ENCODE measurements at places on chromosomes 3 and 15.

- no peak for DNase-seq
These were observed 352.6 kb upstream of the CCDC54 start for GRCh38 chr3:107024551-107025026.

- no peak for DNase-seq
These were observed 35.0 kb upstream of the MGLL start for GRCh38 chr3:127857333-127857732.

GRCh38 chr3:149145356-149145755 lies 15.9 kb downstream of the HPS3 start:
- DNase-seq = no peak

GRCh38 chr3:20637729-20638128 lies 451.7 kb upstream of the SGO1 start:
- DNase-seq = no peak

- no peak for DNase-seq
These were observed 107.7 kb upstream of the TSC22D2 start for GRCh38 chr3:150300388-150300787.

GRCh38 chr3:134606033-134607025 lies 44.5 kb downstream of the KY start:
- no peak for DNase-seq

DNA sequence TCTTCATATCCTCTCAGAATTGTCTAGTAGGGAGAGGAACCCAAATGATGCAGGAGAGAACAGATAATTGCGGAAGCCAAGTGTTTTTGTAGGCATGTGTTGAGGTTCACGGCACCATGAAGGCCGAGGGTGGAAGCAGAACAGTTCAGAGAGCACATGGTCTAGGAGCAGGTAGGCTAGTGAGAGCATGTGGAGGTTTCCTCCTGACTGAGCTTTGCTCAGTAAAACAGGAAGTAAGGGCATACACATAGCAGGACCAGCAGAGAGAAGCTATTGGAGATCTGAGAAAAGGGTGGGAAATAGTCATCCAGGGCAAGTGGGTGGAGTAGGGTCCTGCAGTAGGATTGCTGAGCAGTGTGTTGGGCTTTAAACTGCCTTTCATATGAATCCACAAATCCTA lies 491.1 kb downstream of the FHIT start:
- DNase-seq = no peak

DNA sequence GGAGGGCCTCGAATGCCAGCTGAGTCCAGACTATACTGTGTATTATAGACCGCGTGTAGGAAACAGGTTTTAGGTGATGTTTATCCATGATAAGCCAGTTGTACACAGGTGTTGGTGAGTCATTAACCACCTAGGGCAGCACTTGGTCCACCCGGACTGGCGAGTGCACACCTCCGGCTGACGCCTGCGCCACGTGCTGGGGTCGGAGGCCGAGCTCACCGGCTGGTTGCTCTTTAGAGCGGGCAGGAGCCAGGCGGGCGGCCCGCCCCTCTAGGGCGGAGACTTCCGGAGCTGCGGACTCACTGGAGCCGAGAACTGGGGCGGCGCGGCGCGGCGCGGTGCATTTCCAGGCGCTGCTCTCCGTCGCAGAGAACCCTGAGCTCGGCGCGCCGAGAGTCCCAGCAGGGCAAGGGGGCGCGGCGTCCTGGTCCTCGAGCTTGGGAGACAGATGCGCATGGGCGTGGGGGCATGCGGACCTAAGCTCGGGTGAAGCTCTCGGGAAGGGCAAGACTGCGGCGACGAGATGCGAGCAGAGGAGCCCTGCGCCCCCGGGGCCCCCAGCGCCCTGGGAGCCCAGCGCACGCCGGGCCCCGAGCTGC lies at the start of gene ESYT3:
Gene ESYT3, plus strand, starts transcription at position 341 of the 599 bp plus-strand sequence. Its CDS starts 183 bp downstream, at position 524.
- no peak for DNase-seq

DNA sequence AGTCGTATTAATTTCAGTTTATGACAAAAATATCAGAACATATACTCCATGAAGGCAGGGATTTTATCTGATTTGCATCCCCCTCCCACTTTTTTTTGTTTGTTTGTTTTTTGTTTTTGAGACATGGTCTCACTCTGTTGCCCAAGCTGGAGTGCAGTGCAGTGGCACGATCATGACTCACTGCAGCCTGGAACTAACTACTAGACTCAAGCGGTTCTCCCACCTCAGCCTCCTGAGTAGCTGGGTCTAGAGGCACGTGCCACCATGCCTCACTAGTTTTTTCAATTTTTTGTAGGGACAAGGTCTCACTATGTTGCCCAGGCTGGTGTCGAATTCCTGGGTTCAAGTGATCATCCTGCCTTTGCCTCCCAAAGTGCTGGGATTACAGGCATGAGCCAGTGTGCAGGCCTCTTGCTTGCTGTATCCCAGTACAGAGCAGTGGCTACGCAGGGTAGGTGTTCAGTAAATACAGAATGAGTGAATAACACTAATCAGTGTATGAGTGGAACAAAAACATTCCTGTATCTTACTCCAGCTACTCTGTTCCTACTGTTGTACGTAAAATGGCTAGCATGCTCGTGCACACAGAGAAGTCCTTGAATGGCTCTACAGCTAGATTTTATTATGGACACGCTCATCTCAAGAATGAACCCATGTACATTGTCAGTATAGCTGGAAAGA lies 272.4 kb downstream of the FOXP1 start:
- no peak for DNase-seq

DNA sequence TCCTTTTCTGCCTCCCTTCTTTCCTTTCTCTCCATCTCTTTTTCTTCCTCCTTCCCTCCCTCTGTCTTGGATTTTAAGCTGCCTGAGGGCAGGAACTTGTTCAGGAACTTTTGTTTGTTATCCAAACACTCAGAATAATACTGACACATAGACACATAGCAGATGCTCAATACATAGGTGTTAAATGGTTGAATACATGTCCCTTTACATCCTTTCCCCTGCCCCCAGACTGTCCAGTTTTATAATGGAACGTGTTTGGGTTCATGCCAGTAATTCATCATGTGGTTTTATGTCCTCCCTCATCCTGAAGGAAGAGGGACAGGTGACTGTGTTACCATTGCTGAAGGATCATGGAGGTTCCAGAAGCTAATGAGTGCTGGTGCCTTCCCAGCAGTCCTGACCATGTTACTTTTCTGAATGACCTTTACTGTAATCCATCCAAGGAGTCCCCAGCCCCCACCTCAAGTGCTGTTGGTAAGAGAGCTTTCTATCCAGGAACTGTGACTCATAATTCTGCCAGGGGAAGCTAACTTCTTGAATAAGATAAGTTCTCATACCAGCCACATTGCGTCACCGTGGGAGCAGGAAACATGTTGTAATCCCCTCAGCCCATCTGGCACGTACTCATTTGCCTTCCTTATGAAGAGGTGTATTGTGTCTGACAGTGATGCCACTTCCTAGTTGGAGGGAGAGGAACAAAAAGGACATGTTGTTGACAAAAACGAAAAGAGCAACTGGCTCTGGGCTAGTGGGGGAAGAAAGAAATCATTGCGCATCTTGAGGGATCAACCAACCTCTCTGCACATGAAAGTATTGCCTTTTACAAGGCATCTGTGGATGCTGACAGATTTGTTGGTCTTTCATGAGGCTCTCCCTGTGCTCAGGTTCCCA lies 52.4 kb downstream of the IL1RAP start:
- DNase-seq = peak; percentile 6

DNA sequence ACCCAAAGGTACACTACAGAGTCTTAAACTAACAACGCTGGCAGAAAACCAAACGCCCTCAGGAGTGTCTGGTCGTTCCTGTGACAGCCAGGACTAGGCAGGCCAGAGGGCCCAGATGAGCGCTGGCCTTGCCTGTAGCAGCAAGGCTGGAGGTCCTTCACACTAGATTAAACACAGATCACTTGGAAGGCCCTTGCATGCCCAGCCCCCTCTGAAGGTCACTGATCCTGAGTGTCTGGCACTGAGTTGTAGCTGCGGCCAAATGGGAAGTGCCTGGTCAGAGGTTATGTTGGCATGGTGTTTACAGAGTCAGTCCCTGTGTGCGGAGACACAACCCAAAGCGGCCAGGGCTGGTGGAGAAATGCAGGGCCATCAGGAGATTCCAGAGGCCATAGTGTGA lies 58.9 kb downstream of the ZNF621 start:
- DNase-seq = no peak

- no peak for DNase-seq
These were observed 482.2 kb upstream of the PDZRN3 start for GRCh38 chr3:74106925-74107324.

DNA sequence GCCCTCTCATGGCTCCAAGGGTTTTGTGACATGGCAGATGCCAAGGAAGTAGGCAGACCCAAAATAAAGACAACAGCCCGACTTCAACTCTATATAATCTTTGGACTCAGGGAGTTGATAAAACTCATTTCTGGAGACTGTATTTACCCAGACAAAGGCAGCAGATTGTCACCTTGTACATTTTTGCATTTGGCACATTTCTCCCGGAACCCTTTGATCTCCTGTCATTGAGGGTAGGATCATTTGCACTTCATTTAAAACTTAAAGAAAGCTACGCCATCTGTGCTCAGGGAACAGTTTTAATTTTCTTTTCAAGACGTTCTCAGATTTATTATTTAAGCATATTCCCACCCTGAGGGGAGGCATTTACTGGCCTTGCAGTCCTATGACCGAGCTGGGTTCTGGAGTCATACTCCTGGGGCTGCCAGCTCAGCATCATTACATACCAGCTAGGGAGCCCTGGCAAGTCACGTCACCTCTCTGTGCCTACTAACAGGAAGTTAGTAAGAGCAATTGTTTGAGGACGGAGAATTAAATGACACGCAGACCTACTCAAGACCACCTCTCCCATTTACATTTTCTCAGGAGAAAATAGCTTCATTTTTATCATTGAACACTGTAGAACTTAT lies 5.9 kb downstream of the CDCP1 start:
- no peak for DNase-seq

- DNase-seq = no peak
These were observed 305.0 kb upstream of the SGO1 start for GRCh38 chr3:20490996-20491395.

Data from stimulated activated CD4-positive, alpha-beta T cell treated with anti-CD3 and anti-CD28 coated beads, Interleukin-1b, Interleukin-23, amount 100 ng/mL, for 1 hour (primary cell).